ENCODE measurements at places on chromosomes 3 and 15.

- no peak for DNase-seq
These were observed 947.3 kb downstream of the ROBO1 start for GRCh38 chr3:78820542-78820941.

- no peak for DNase-seq
These were observed 17.4 kb downstream of the NBEAL2 start for GRCh38 chr3:46996689-46997452.

DNA sequence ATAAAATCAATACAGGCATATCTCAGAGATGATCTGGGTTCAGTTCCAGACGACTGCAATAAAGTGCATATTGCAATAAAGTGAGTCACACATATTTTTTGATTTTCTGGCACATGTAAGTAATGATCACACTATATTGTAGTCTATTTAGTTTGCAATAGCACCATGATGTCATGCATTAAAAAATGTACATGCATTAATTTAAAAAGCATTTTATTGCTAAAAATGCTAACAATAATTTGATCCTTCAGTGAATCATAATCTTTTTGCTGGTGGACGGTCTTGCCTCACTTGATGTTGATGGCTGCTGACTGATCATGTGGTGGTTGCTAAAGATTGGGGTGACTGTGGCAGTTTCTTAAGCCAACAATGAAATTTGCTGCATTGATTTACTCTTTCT is 511.1 kb downstream of the OTOL1 start:
- DNase-seq: no peak

DNA sequence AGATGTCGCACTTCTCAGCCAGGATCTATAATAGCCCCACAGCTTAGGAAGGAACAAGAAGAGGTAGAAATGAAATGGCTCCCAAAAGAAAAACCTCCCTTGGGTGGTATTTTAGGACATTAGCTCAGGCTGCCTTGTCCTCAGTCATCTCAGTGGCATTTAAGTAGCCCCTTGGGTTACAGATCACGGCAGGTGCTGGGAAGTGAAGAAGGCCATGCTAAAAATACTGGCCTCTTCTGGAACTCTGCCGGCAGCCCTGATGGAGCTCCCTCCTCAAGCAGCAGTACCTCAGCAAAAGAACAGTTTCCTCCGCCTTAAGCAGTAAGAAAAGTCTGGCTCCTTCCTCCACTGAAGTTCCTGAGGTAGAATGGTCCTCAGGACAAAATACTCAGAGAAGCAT is 7.3 kb upstream of the TPM1 start:
- no peak for DNase-seq

DNA sequence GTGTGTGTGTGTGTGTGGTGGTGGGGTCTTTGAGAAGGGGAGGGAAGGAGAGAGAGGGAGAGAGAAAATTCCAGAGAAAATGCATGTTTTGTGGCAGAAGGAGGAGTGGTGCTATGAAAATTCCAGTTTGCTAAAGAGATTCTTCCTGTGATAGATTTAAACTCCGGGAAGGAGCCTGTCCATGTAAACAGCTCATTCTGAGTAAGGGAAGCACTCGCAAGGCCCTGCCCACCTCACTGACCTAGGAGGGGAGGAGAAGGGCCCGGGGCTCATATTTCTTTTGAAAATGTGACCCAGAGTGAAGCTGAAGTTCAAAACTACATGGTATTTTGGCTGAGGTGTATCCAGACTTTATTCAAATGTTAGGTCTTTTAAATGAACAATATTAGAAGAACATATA is 41.3 kb downstream of the ADAMTSL3 start:
- no peak for DNase-seq

DNA sequence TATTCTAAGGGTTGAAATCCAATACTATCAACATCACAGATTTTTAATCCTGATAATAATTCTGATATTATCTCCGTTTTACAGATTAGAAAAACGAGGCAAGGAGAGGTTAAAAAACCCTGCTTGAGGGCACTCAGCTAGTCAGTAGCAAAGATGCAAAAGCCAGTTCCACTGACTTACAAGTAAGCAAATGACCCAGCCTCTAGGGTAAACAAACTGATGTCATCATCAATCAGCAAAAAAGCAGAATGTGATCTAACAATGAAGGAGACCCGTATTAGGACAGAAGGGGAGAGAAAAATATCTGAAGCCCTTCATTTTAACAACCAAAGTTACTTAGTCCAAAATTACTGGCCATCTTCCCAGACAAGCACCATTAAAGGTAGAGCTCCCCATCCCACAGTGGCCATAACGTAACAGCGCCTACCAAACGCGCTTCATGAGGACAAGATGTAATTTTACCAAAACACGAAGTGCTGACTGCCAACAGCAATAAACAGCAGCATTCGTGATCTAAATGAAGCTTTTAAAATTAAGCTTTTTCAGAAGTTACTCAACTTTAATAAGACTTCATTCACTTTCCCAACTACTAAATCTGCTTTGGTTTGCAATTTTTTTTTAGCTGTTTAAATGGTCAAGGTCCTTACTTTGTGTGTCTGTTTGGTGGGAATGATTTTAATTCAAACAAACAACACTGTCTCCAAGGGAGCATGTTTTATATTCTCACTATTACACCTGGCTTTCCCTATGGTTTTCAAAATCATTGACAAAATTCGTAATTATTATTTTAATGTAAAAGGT is 176.6 kb downstream of the OSBPL10 start:
- no peak for DNase-seq

- DNase-seq: no peak
These were observed 120.7 kb upstream of the MDFIC2 start for GRCh38 chr3:70433091-70433490.

GRCh38 chr3:182046166-182046764 is 334.5 kb downstream of the SOX2 start:
- no peak for DNase-seq

DNA sequence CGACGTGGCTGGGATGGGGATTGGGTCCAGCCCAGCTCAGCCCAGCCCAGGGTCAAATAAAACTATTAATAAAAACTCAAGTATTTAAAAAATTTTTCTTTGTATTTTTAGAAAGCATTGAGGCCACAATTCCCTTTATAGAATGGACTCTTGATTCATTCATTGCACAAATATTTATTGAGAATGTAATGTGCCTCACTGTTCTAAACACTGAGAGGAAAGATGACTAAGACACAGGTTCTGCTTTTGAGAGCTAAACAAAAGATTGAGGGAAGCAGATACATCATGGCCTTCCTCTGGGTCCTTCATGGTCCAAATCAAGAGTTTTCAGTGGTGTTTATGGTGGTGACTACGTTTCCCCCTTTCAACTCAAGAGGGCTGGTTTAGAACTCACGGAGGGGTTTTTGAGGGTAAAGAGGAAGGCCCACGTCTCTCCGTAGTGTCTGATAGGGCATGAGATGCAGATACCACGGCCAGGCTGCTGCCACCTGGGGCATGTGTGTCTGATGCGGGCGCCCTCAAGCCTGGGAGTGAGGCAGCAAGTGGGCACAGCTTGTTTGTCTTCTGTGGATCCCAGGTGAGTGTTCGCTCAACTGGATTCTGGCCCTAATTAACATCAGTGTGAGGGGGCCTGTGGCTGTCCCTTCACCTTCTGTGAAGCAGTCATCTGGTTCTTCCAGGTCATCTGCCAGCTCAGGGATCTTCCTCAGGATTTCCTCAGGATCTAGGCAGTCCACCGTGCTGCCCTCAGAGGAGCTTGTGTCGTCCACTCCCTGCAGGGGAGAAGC is 73.5 kb upstream of the SCN5A start:
- no peak for DNase-seq

DNA sequence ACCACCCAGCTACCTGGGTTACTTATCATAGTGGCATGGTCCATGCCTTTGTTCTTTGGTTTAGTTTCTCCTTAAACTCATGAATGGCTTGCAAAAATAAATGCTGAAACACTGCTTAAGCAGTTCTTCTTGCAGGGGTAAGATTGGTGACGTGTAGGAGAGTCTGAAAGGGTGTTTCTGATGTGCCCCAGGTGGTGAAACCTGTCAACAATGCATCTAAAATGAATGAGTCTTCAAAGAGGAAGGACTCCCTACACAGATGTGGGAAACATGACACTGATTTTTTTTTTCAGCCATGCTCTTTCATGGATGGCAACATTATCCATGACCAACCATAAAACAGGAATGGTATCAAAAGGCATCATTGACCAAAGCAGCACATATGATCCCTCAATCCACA is 72.0 kb downstream of the KCNH8 start:
- DNase-seq: no peak

- no peak for DNase-seq
These were observed 242.8 kb upstream of the ICE2 start for GRCh38 chr15:60721707-60722106.

DNA sequence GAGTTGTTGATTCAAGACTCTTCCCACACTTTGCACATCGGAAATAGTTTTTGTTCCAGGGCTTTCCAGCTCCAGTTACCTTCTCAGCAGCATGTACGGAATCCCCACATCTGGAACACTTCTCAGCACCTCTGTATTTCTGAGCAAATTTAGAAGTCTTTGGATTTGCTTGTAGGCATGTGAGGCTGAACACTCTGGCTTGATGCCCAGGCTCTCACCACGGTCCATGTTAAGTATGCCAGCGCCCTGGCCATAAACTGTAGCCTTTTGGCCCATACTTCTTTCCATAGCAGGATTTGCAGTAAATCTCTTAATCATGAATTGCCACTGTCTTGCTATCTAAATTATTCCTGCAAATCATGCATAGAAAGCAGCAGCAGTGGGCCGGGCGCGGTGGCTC is 24.4 kb downstream of the ATP2C1 start:
- DNase-seq: no peak

DNA sequence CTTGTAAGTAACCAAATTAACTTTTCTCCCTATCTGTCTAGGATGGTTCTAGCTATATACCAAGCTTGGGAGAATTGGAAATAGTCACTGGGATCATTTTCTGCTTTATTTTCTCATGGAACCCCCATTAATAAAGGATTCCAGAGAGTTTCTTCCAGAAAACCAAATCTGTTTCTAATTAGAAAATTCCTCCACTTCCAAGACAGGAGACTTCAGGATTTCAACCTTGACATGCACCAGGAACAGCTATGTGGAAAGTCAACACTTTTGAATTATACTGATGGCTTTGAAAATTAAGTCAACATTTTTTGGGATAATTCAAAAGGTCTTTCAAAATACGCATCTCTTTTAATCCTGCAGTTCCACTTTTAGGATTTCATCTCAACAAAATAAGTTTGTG is 138.3 kb downstream of the MEX3B start:
- DNase-seq: no peak

- no peak for DNase-seq
These were observed 477.5 kb downstream of the LPP start for GRCh38 chr3:188631291-188632010.

All from effector memory CD4-positive, alpha-beta T cell (primary cell).